ENCODE measurements at places on chromosomes 6 and 20.

DNA sequence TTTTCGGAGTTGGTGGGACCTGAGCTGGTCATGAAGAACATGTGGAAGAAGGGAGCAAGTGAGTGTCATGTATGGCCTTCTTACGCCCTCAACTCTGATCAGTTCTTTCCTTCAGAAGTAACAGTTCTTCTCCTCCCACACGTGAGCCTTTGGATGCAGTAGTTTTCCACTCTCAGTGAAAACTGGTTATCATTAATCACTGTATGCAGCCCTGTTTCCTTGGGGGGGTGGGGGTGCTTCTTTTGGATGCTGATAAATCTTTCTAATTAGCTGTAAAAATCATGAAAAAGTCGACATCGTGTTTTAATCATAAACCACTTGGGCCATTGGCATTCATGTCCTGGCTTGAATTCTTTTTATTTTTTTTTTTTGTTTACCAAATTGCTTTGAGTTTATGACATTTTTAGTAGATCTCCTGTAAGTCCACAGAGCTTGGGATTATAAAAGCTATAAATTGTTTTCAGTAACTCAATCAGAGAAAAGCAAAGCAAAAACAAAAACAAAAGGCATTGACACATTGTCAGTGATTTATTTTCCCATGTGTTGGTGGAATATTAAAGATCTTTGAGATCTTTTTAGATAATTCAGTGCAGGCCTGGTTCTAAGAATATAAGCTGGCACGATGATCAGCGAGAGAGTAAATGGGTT is 84.8 kb downstream of the TRMT11 start:
- DNase-seq: no peak

DNA sequence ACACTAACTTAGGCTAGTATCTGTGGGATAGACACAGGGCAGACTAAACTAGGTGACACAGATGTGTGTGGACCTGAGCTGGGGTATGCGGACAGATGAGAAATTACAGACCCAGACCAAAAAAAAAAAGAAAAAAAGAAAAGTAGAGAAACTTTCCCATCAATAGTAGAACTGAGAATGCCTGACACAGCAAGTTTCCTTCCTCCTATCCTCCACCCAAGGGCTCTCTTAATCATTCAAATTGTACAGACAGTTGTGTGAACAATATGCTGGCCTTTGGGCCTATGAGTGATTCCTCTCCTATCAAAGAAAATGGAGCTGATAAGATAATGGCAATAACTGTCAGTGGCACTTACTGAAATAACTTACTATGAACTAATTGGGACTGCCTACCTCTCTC is 226.7 kb upstream of the PRDM1 start:
- no peak for DNase-seq

- DNase-seq: no peak
These were observed 8.2 kb upstream of the IL17A start for GRCh38 chr6:52177961-52178360.

- no peak for DNase-seq
These were observed 40.9 kb upstream of the CITED2 start for GRCh38 chr6:139415365-139415764.

DNA sequence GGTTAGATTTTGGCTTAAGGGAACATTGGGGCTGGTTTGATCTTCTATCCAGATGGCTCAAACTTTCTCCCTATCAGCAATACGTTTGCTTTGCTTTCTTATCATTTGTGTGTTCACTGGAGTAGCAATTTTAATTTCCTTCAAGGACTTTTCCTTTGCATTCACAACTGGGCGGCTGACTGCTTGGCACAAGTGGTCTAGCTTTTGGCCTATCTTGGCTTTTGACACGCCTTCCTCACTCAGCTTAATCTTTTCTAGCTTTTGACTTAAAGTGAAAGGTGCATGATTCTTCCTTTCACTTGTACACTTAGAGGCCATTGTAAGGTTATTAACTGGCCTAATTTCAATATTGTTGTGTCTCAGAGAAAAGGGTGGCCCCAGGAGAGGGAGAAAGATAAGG is 254.9 kb downstream of the PLCB1 start:
- DNase-seq: no peak

- DNase-seq: no peak
These were observed 12.2 kb upstream of the ARMC2 start for GRCh38 chr6:108836061-108836460.

GRCh38 chr20:61385296-61385695 is 133.2 kb downstream of the CDH4 start:
- no peak for DNase-seq

DNA sequence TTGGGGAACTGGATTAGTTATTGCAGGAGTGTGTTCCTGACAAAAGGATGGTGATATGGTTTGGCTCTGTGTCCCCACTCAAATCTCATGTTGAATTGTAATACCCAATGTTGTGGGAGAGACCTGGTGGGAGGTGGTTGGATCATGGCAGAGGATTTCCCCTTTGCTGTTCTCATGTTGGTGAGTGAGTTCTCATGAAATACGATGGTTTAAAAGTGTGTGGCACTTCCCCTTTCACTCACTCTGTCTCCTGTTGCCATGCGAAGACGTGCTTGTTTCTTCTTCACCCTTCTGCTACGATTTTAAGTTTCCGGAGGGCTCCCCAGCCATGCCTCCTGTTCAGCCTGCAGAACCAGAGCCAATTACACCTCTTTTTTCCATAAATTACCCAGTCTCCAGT is 16.2 kb upstream of the TREM1 start:
- DNase-seq: no peak

DNA sequence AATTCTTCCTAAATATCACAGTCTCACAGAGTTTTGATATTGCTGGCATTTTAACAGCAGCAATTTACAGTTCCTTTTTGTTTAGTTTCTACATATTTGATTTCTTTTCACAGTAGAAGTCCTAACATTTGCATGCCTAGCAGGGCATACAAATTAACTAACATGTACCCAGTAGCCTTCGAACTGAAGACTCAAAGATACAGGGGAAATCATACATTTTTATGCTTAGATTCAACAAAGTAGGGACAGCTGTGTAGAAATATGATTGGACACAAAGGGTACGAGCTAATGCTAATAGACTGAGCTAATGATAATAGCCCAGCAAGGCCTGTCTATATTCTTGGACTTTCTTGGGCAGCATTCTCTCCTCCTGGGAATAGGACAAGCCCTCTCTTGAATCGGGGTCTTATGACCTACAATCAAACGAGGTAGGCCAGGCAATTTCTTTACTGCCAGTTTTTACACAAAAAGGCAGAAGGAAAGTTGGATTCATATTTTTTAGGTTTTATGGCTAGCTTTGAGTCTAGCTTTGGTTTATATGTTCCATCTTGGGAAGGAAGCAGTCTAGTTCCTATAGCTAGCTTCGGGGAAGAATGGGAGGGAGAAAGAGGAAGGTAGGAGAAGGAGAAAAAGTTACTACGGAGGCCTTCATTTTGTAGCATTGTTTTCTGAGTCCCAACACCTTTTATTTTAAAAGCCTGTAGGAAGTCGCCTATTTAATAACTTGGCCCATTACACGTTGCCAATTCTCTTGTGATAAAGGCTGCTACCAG is 115.8 kb downstream of the HFE start:
- no peak for DNase-seq

DNA sequence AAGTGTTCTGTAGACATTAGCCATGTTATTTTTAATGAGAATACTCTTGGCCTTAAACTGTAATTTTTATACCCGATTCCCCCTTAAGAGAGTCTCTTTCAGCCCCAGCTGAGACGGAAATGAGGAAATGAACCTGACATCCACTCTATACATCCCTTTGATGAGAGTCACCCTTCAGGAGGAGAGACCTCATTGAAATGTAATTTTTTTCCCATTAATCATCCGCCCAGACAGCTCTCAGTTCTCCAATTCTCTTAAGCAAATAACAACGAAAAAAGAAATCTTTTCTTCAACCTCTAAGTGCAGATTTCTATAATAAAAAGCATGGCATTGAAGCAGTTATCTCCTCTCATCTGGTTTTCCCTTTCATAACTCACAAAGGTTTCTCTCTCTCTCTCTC is 243.8 kb upstream of the PMEPA1 start:
- DNase-seq: no peak

DNA sequence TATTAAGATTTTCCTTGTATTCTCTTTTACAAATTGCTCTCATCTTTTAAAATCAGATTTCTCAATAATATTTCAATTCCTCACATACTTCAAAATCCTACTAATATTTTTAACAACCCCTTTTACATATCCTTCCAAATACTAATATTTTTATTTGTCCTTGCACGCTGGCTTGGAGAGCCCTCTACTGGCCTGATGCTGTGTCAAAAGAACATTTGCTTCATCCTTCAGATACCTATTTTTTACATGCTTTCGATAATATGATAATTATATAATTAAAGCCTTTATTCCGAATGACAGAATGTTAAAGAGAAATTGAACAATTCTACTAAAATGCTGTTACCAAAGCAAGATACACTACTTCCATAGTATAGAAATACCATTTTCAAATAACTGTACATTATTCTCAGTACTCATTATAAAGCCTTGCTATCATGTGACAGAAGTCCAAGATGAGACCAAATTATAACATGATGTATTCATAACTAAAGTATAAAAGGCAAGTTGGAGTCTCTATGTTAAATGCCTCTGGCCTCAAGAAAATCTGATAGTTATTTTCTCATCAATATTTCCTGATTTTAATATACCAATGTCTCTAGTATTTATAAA is 39.0 kb upstream of the PLN start:
- DNase-seq: no peak

DNA sequence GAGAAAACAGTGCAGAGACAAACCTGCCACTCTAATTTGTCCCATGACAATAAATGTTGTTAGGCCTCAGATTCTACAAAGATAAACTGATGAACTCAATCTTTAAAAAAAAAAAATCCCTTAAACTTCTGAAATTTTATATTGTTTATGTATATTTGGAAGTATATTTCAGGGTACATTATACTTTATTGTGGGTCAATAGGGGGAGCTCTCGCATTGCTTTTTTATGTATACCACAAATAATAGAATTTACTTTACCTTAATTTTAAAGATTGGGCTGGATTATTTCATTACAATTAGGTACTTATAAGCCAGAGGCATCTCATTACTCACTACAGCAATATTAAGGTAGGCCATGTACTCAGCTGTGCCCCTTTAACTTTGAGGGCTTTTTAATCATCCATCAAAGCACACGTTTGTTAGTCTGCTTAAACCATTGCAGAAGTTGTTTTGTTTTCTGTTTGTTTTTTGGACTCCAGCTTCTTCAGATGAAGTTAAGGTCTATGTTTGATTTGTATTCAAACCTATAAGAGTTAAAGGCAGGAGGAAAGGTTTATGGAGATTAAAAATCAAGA is 56.3 kb upstream of the EYA4 start:
- no peak for DNase-seq

GRCh38 chr20:58836616-58837204 is 14.0 kb downstream of the GNAS-AS1 start:
- no peak for DNase-seq

- no peak for DNase-seq
These were observed 18.3 kb upstream of the CITED2 start for GRCh38 chr6:139392794-139393193.

- DNase-seq: no peak
These were observed 66.8 kb upstream of the RPS6KA2 start for GRCh38 chr6:166693880-166694279.

DNA sequence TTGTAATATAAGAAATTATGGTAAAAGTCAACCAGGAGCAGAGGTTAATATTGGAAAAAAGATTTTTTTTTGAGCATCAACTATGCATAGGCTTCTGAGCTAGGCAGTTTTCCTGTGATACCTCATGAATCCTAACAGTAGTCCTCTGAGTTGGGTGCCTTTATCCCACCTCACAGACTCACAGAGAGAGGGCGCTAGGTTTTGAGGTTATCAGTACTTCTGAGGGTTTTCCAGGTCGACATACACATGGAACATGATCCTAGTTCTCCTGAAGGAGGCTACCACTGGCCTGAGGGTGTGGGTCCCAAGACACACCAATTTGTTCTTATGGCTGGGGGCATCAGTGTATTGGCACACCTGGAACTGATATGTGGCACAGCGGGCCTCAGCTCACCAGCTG is 358.8 kb upstream of the JAG1 start:
- DNase-seq: no peak

DNA sequence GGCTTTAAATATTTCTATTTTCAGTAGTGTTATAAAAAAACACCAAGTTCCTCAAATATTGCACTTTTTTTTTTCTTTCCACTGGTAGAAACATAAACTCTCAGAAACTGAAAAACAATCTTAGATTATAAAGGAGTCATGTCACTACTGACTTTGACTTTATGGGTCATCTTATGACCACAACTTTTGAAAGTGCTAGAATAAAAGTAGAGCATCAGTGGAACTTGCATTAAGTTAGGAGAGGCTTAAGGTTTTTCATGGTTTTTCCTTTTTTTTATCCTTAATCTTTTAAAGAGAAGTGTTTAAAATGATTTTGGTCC is 56.6 kb upstream of the SUPT3H start:
- DNase-seq: no peak

DNA sequence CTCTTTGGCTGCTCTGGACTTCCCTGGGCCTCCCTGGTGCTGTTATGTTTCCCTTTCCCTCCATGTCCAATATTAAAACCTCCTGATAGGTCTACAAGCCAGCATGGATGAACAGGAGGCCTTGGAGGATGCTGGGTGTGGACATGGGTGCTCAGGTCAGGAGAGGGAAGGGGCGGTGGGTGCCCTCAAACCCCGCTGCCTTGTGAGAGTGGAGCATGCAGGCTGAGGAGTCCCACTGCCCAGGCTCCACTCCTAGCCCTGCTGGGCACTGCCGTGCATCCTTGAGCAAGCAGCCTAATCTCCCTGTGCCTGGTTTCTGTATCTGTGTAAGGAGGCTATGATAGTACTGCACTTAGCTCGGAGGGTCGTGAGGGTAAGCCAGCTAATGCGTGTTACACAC is 18.4 kb upstream of the CCDC167 start:
- DNase-seq: no peak

GRCh38 chr20:57397693-57398108 is 6.5 kb downstream of the RBM38 start:
- DNase-seq: peak; percentile 49

GRCh38 chr20:48463096-48463720 is 364.6 kb downstream of the PREX1 start:
- no peak for DNase-seq

GRCh38 chr20:60131375-60131774 is 173.2 kb downstream of the CDH26 start:
- DNase-seq: no peak
